ENCODE measurements at places on chromosomes 5 and 9.
A peak's percentile ranks its signal among the peaks of the same experiment; 100 is the strongest.

GRCh38 chr9:132187121-132187620 is 25.3 kb downstream of the NTNG2 start:
- no peak for DNase-seq

GRCh38 chr5:159133041-159133741 is 33.5 kb upstream of the EBF1 start:
- peak; percentile 91 for DNase-seq

DNA sequence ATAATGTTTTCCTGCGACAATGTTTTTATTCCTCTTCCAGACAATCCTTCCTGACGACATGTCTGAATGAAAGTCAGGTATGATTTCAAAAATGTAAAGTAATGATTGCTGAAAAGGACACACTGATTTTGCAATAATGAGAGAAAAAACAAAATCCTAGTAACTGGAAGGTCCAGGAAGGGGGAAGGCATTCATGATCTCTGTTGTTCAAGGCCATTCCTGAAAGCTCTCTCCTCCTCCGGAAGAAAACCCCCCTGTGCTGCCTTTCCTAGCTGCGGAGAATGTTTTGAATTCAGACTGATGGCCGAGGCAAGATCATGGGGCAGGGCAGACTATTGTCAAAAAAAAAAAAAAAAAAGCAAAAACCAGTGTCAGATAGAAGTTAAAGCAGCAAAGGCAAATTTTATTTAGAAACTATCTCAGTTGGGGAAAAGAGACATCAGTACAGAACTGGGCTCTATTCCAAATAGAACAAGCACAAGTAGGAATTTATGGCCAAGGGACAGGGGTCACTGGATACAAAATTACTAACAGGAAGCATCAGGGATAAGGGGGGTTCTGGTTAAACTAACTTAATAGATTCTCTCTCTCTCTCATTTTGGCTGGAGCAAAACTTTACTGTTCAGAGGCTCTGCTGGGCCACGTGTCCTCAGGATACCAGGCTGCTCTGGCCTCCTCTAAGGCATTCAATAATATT is 36.5 kb upstream of the CTSV start:
- DNase-seq: no peak

DNA sequence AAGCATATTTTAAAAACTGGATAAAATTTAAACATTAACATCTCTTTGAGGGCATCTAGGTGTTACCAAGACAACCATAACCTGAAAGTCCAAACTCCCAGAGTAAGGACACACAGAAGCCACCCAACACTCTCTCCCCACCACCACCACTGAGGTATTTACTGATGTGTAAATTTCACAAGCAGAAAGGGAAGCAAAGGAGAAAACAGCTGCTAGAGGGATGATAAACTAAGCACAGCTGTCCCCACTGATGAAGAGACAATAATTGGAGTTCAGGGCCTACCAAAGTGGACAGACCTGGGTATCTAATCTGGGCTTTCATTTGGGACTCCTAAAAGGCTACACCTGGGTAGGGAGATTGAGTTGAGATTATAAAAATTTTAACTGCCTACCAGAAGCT is 63.6 kb downstream of the FRMD3 start:
- no peak for DNase-seq

DNA sequence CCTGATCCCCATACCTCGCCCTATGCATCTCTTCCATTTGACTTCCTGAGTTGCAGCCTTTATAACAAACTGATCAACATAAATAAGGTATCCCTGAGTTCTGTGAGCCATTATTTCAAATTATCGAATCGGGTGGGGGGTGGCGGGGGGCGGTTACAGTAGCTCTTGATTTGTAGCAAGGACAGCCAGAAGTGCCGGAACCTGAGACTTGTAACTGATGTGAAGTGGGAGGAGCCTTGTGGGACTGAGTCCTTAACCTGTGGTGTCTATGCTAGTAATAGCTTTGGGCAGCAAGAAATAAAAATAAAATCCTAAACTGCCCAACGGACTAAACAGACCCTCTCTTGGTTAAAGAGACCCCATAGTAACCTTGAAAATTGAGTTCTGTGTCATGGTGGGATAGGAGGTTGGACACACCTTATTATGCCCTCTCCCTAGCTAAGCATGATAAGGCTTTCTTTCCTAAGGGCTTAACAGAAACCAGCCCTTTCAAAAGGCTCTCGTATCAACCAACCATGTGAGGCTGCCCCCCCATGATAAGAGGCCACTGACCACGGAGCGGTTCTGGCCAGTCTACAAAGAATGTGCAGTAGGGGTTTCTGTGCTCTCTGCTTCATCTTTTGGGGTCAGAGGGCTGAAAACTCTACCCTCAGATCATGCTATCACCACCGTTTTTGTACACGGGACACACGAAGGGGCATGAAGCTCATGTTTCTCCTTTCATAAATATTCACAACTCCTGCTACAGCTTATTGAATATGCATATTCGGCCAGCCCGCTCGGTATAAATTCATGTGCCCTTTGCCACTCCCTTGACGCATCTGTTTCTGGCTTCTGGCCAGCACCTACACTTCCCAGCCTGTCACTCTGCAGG is 39.5 kb upstream of the IQGAP2 start:
- DNase-seq: no peak

DNA sequence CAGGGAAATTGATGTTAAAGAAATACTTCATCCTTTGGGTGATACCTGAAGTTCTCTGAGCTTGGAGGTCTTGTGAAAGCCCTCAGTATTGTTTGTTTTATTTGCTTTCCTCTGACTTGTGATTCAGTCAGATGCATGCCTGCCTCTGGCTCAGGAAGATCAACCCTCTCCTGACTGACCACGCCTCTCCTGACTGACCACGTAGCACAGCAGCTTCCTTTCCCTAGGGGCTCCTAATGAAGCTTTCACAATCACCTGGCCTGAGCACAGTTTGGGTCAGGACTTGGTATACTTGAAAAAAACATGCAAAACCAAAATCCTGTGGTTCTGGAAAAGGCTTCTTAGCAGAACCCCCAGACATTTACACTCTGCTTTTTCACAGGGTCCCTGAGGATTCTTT is 3.8 kb downstream of the TGFBI start:
- peak; percentile 89 for DNase-seq

DNA sequence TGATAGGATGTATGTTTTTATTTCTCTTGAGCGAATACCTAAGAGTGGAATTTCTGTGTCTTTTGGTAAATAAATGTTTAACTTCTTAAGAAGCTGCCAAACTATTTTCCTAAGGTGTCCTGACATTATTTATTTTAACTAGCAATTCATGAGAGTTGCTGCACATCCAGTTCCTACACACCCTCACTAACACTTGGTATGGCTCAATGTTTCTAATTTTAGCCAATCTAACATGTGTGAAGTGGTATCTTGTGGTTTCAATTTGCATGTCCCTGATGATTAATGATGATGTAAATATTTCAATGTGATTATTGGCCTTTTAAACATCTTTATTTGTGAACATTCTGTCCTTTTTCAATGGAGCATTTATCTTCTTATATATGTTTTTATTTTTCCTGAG is 2095.5 kb upstream of the C9orf72 start:
- no peak for DNase-seq

DNA sequence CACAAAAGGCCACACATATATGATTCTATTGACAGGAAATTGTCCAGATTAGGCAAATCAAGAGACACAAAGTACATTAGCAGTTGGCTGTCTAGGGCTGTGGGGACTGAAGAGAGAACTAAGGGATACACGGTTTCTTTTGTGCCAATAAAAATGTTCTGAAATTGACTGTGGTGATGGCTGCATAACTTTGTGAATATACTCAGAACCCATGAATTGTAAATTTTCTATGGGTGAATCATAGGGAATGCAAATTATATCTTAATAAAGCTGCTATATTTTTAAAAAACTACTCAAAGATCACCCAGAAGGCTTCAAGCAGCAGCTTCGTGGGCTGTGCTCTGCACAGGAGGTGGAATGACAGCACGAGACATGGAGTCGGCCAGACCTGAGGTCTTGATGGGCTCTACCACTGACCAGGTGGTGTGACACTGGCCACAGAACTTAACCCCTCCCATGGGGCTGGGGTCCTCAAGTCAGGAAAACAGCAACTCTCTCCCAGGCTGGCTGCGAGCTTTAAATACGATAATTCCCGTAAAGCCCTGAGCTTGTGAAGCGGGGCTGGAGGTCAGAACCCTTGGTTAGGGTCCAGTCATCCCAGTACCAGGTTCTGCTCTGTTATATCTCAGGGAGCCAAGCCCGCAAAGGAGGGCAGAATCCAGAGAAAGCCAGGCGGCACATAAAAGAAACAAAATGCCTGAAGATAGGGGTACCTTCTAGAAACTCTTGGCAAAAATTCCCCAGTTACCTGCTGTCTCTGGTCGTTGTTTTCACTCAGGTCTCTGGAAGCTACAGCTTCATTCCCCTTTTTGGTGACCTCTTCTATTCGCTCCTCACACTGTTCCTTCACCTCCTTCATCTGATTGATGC is 59.1 kb downstream of the GOLM1 start:
- DNase-seq: no peak

DNA sequence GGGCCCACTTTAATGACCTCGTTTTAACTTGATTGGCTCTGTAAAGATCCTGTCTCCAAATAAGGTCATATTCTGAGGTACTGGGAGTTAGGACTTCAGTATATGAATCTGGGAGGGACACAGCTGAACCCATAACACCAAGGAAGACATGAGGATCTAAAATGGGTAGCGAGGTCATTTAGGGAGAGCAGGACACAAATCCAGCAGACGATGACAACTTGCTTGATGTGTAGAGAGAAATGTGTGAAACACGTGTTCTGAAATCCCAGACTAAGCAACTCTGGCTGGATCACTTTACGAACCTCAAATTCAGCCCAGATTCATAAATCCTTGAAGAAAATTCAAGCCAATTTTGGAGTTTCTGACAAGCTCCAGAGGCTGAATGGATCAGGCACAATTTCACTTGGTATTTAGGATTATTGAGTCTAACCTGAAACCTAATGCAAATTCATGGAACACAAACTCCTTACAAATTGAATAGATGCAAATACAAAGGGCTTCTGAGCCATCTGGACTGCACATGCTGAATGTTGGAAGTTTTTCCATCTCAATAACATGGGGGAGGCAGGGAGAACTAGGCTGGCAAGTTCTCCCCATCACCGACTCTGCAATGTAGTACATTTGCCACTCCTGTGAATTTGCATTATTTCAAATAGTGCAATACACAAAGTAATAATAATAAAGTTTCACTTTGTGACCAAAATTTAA is 74.0 kb upstream of the SLC30A5 start:
- DNase-seq: no peak

GRCh38 chr5:175873088-175873454 is 1.7 kb downstream of the CPLX2 start:
- no peak for DNase-seq

GRCh38 chr5:77957-78804 is 13.8 kb upstream of the PLEKHG4B start:
- peak; percentile 45 for DNase-seq

- no peak for DNase-seq
These were observed 75.6 kb downstream of the CRB2 start for GRCh38 chr9:123431581-123431980.

DNA sequence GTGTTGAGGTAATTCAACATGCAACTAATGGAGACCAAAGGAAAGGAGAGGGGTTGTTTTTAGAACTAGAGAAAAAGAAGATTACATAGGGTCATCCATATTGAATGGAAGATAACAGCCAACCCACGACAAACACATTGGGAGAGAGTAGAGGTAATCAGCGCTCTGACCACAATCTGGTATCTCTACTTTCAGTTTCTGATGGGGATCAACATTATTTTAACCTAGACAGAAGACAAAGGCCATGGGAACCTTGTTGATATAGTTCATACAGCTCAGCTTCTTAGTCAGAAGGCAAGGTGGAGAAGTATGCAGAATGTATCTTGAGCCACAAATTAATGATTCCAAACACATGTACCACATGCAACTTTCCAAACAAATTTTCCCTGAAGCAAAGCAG is 537.1 kb upstream of the ST8SIA4 start:
- DNase-seq: no peak

- no peak for DNase-seq
These were observed 2.2 kb downstream of the ADGRV1 start for GRCh38 chr5:90560771-90561170.

DNA sequence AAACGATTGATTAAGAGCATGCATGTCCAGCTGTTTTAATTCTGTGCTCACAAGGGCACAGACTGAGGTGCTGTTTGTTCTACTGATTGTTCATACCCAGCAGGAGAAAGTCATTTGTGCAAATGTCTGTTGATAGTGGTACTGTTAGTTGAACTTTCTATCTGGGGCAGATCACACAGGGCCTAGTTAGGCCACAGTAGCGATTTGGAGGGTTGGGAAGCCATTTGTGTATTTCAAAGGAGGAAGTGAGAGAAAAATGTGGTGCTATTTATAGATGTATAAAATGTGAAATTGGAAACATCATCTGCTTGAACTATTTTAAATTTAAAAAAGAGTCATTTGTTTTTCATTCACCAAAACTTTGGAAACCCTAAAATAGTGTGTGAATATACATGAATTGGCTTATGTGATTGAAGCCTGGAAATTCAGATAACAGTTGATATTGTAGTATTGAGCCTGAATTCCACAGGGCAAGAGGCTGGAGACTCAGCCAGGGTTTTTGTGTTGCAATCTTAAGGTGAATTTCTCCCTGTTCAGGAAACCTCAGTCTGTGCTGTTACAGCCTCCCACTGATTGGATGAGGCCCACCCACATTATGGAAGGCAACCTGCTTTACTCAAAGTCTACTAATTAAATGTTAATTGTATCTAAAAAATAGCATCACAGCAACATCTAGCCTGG is 162.0 kb upstream of the CDKN2B start:
- DNase-seq: no peak

- peak; percentile 16 for DNase-seq
These were observed 109.9 kb downstream of the EDIL3 start for GRCh38 chr5:84274585-84275468.

DNA sequence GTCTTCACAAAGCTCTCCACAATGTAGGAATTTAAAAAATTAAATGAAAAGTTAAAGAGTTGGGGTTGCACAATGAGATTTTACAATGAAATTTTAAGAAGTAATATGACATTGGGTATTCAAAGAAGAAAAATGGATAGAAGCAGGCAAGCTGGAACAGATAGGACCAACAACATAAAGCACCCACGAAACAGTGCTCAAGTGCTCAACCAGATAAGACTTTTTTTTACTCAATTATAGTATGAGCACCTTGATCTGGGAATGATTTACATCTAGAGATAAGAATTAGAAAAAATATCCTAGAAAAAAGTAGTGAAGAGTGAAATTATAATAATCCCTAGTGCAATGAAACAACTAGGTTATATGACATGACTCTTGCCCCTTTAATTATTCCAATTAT is 1670.1 kb upstream of the ACO1 start:
- DNase-seq: no peak

DNA sequence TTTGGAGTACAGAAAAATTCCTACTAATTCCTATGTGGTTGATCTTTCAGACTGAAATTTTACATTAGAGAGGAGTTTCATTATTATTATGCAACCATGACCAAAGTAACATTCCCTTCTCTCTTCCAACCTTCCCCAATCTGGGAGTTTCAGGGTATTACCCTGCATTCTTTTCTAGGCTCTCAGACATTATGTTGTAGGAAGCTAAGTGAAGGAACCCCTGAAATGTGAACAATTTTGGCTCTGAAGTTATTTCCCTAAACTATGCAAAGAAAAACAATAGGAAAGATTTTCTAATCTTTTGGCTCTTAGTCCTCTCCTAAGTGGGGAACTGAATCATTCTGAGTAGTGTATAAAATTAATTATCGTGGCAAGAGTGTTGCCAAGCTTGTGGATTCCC is 63.3 kb upstream of the ZFAND5 start:
- peak; percentile 96 for DNase-seq

GRCh38 chr5:132305420-132305819 is 11.2 kb downstream of the SLC22A4 start:
- no peak for DNase-seq

Measured in AG10803 (cell line).